ENCODE measurements at places on chromosomes 6 and 20. TPM values are rescaled to one million over a fixed set of nuclear protein-coding genes. Genes with fewer than 3 reads are reported as not detected.

DNA sequence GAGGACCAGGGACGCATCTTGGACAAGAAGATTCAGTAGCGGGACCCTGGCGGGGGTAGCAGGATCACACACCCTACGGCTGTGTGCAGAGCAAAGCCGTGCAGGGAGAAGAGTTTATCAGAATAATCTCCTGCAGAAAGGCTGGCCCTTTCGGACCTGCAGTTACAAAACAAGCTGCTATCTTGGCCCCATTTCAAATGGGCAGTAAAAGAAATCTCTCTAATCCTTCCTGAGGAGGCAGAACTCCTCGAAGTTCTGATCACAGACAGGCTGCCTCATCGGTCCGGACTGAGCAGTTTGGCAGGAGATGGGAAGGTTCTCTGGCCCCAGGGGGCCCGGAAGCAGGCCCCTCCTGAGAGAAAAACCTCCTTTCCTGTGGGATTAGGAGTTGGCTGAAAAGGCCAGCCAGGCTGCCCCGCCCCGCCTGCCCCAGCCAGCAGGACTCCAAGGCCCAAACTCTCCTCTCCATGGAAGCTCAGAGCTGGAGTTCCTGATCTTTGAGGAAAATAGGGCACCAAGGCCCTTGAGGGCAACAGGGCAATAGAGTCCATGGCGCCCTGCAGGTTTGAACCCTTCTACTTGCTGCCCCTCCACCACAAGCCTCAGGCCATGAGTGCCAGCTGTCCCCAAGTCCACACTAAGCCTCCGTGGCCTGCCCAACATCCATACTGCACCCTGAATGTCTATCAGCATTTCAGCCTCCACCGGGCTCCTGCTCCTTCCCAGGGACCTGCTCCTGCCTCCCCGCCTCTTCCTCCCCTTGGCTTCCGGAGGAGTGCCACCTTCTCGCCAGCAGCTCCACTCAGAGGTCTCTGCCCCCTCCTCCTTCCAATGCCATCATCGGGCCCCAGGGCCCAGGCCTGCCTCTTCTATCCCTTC lies 141.3 kb downstream of the PREX1 start:
- DNase-seq: peak; percentile 92

- no peak for DNase-seq
These were observed 26.0 kb upstream of the CENPW start for GRCh38 chr6:126313941-126314340.

- DNase-seq: no peak
These were observed 57.2 kb upstream of the GGTLC1 start for GRCh38 chr20:24045621-24046318.

- DNase-seq: no peak
These were observed 486.8 kb upstream of the IRAK1BP1 start for GRCh38 chr6:78380541-78380940.

GRCh38 chr6:160137989-160138835 lies 16.6 kb downstream of the SLC22A1 start:
- peak; percentile 74 for DNase-seq

DNA sequence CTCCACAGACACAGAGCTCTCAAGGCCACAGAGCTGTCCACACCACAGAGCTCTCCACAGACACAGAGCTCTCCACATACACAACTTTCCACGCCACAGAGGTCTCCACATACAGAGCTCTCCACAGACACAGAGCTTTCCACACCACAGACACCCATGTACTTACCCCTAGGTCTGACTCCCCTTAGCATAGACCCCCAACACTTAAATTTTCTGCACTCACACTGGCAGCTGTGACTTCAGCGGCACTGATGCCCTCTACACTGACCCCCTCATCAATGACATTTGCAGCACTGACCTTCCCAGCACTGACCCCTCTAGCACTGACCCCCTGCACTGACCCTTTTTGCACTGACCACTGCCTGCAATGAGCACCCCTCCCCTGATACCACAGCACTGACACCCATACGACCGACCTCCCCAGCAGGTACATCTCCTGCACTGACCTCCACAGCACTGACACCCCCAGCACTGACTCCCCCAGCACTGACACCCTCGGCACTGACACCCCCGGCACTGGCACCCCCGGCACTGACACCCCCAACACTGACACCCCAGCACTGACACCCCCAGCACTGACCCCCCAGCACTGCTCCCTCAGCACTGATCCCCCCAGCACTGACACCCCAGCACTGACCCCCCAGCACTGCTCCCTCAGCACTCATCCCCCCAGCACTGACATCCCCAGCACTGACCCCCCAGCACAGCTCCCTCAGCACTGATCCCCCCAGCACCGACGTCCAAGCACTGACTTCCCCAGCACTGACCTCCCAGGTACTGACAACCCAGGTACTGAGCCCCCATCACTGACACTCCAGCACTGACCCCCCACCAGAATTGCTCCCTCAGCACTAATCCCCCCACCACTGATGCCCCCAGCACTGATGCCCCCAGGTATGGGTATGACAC lies 56.5 kb downstream of the ERMARD start:
- DNase-seq: no peak

- no peak for DNase-seq
These were observed 66.8 kb downstream of the CPNE5 start for GRCh38 chr6:36772397-36772796.

- DNase-seq: no peak
These were observed 291.1 kb upstream of the BTBD3 start for GRCh38 chr20:11626551-11626950.

The FAM83B gene
- 0.43 TPM for total RNA-seq

The CST4 gene
- 0.32 TPM for total RNA-seq

The GUCA1A gene
- total RNA-seq: not detected

The SLC44A4 gene
- total RNA-seq: not detected

The C6orf132 gene
- total RNA-seq: 2.6 TPM

The TP53RK gene
- total RNA-seq: 23.2 TPM

Measured in fibroblast of villous mesenchyme (primary cell).